ENCODE measurements at places on chromosomes 6 and 20. TPM values are rescaled to one million over a fixed set of nuclear protein-coding genes. Genes with fewer than 3 reads are reported as not detected.

Gene RFX6
- total RNA-seq, result not detected

DNA sequence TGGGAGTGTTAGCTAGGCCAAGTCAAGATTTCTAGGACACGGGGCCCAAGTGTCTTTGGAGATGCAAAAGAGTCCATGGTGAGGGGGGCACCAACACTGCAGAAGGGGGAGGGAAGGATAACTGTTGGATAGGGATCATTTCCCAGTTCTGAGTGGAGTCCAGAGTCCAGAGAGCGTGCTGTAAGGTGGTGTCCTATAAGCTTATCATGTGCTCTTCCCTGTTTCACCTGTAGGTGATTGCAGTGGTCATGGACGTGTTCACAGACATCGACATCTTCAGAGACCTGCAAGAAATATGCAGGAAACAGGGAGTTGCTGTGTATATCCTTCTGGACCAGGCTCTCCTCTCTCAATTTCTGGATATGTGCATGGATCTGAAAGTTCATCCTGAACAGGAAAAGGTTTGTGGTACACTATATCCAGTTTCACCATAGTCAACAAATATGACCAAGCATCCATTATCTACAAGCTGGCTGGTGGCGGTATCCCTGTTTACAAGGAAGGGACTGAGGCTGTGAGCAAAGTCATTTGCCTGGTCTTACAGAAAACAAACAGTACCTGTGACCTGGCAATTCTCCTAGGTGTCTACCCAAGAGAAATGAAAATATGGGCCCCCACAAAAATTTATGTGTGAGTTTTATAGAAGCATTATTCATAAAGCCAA lies 15.6 kb downstream of the FAM83D start:
- DNase-seq, result no peak

DNA sequence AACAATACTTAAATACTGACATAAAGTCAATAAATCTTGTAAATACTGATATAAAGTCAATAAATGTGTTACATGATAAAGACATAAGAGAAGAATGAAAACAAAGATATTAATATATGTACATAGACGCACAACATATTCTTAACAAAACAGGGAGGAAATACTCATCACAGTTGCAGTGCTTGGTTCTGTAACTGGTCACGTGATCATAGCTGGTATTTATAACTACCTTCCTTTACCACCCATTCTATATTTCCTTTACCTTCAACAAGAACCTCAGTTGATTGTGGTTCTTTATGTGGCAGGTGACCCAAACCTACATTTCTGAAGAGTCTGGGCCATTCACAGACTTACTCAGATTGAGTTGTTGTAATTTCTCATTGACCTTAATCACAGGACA lies 131.6 kb downstream of the SGK1 start:
- DNase-seq, result no peak

GRCh38 chr20:32294071-32294470 lies 16.6 kb downstream of the KIF3B start:
- no peak for DNase-seq

Data from activated naive CD8-positive, alpha-beta T cell treated with anti-CD3 and anti-CD28 coated beads, Interleukin-2, amount 10 ng/mL, durations not matched to agents 7 days and 5 days (primary cell).